Endothelial cell (in vitro differentiated cells): ENCODE measurements at places on chromosomes 6 and 20. TPM values are rescaled to one million over a fixed set of nuclear protein-coding genes. Genes with fewer than 3 reads are reported as not detected.

The RNF146 gene
- 68.6 TPM for total RNA-seq

DNA sequence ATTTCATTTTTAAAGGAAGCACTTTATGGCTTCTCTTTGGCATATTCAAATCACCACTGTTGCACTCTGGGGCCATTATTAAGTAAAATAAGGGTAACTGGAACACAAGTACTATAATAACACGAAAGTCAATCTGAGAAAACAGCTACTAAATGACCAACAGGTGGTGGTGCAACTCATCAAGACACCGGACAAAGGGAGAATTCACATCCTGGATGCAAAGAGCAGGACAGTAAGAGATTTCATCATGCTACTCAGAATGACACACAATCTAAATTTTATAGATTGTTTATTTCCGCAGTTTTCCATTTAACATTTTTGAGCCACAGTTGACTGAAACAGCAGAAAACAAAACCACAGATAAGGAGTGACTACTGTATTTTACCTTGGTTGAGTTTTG lies 27.6 kb upstream of the LY86 start:
- peaks cover 4% of the 10 kb centered on the region for H3K27me3 ChIP-seq
- no peaks in the 10 kb centered on the region for H3K36me3 ChIP-seq
- H3K4me3 ChIP-seq, result no peak overlapping the region
- H3K27ac ChIP-seq, result no peak overlapping the region
- no peaks in the 10 kb centered on the region for H3K4me1 ChIP-seq

The ADNP gene
- 92.7 TPM for total RNA-seq

GRCh38 chr6:107658920-107659865 lies 164.9 kb downstream of the SCML4 start:
- H3K4me1 ChIP-seq, result peaks cover 11% of the 10 kb centered on the region
- no peak for DNase-seq
- H3K27ac ChIP-seq, result no peak overlapping the region
- peaks cover 6% of the 10 kb centered on the region for H3K27me3 ChIP-seq
- H3K4me3 ChIP-seq, result no peak overlapping the region
- no peaks in the 10 kb centered on the region for H3K36me3 ChIP-seq

- no peak overlapping the region for H3K27ac ChIP-seq
- peaks cover 23% of the 10 kb centered on the region for H3K4me1 ChIP-seq
- peaks cover 19% of the 10 kb centered on the region for H3K36me3 ChIP-seq
These were observed 867 bp downstream of the EBF4 start for GRCh38 chr20:2693286-2694007.

DNA sequence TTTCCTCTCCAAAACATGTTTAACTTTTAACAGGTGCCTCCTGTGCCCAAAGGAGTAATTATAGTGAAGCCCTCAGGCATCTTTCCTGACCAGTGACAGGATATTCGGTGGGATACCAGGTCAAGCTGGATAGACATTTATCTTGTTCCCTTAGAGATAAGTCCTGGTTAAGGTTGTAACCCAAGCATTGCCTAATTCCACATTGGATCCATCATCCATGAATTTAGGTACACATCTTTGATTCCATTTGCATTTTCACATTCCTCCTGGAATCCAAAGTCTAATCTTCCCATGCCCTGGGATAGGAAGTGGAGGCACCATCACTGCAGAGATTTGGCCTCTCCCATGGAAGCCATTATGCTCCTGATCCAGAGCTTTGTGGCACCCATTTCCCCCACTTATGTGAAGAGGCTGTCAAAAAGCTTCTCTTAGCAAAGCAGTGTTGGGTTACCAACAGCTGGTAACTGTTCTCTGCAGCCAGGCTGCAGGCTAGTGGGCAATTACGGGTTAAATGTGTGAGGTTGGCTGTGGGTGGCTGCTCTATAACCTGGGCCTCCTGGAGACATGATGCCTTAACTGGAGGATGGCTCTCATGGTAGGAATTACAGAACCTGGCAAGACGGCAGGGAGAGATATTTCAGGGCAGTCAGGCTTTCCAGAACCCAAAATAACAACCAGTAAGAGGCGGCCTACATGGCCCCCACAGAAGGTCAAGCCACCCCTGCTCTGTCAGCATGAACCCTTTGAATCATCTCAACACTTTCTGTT lies 96.9 kb upstream of the VGLL2 start:
- no peaks in the 10 kb centered on the region for H3K36me3 ChIP-seq
- DNase-seq, result no peak
- no peaks in the 10 kb centered on the region for H3K27me3 ChIP-seq

- H3K27me3 ChIP-seq, result peaks cover 2% of the 10 kb centered on the region
- H3K4me1 ChIP-seq, result peaks cover 16% of the 10 kb centered on the region
- H3K4me3 ChIP-seq, result no peak overlapping the region
- DNase-seq, result no peak
- H3K36me3 ChIP-seq, result no peaks in the 10 kb centered on the region
These were observed 128.8 kb downstream of the SOBP start for GRCh38 chr6:107618672-107619071.

GRCh38 chr20:60104993-60105803 lies 147.0 kb downstream of the CDH26 start:
- H3K4me1 ChIP-seq, result peaks cover 7% of the 10 kb centered on the region

- H3K27ac ChIP-seq, result no peak overlapping the region
- H3K4me1 ChIP-seq, result no peaks in the 10 kb centered on the region
- H3K4me3 ChIP-seq, result no peak overlapping the region
These were observed 40.4 kb upstream of the SYNJ2 start for GRCh38 chr6:157941101-157941863.

- H3K27ac ChIP-seq, result no peak overlapping the region
- peaks cover 1% of the 10 kb centered on the region for H3K27me3 ChIP-seq
- peaks cover 12% of the 10 kb centered on the region for H3K36me3 ChIP-seq
These were observed 74.0 kb downstream of the AGPAT4 start for GRCh38 chr6:161199850-161200249.

The TRDN gene
- 9.1 TPM for total RNA-seq

GRCh38 chr20:31560094-31560745 lies 44.9 kb upstream of the ID1 start:
- H3K36me3 ChIP-seq, result peaks cover 28% of the 10 kb centered on the region
- DNase-seq, result peak; percentile 78
- peak overlapping the region; percentile 64 for H3K27ac ChIP-seq

The CDSN gene
- not detected for total RNA-seq

The FAM217A gene
- total RNA-seq, result not detected

DNA sequence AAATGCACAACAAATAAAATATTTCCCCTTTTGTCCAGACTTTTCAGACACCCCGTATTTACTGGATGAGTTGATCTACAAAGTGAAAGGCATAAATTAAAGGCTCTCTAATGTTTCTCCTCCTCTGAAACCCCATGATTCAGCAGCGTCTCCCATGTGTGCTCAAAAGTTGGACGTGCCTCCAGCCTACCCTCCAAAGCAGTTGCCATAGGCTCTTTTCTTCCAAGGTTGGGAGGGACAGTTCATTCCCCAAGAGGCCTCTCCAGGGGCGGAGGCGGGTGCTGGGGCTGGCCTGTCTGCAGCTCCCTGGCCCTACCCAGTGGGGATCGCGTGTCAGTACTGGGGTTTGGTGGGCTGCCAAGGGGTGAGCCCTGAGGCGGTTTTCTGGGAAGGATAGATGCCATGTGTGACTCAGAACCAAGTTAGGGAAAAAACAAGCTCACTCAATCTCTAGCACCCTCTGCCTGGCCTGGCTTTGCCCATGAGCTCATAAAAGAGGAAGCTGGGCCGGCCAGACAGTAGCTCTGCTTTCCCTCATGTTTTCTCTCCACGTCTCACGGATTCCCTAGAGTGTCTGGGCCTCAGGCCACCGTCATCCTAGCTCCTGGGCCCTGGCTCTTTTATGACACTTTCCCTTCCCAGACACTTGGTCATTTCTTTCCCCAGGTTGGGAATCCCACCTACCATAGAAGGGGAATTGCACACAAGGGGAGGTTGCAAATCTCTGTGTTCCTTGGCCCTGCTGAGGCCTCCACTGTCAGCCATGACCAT lies 8.0 kb upstream of the IER3 start:
- no peak overlapping the region for H3K4me3 ChIP-seq
- no peak overlapping the region for H3K27ac ChIP-seq
- H3K36me3 ChIP-seq, result no peaks in the 10 kb centered on the region
- peaks cover 18% of the 10 kb centered on the region for H3K4me1 ChIP-seq
- no peak for DNase-seq

GRCh38 chr6:18327626-18328025 lies 59.5 kb upstream of the RNF144B start:
- H3K4me1 ChIP-seq, result peaks cover 8% of the 10 kb centered on the region
- no peak overlapping the region for H3K4me3 ChIP-seq
- peaks cover 4% of the 10 kb centered on the region for H3K27me3 ChIP-seq
- no peak for DNase-seq

The RPS21 gene
- 1,710 TPM for total RNA-seq

The FBXL4 gene
- 15.3 TPM for total RNA-seq

DNA sequence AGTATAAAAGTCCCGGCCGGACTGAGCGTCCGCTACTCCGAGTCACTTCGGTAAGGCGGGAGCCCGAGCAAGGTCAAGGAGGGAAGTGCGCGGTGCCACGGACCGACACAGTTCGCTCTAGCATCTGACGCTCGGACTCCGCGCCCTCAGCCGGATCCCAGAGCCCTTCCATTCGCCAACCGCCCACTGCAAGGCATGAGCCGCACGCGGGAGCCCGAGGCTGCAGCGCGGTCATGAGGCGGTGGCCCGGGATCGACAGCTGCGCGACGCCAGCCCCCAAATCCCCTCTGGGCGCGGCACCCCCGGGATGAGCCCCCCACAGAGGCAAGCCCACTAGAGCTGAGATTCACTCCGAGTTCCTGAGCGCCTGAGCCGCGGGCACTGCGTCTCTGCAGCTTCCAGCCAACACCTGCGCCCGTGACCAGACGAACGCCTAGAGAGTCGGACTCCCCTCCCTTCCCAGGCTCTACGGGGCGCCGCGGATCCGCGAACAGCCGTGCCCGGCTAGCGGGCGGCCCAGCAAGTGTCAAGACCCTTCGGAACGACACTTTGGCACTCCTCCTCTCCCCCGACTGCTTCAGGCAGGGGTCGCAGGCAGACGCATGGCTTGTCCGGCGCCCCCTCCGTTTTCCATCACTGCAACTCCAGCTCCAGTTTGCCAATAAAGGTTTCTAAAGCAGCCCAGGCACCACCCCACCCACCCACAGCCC lies 725 bp upstream of the ISM1 start:
- peak; percentile 67 for DNase-seq
- peaks cover 12% of the 10 kb centered on the region for H3K27me3 ChIP-seq
- no peaks in the 10 kb centered on the region for H3K36me3 ChIP-seq
- H3K4me3 ChIP-seq, result peak overlapping the region; percentile 93
- H3K27ac ChIP-seq, result no peak overlapping the region
- H3K4me1 ChIP-seq, result peaks cover 20% of the 10 kb centered on the region

The KIFC1 gene
- 19.0 TPM for total RNA-seq

DNA sequence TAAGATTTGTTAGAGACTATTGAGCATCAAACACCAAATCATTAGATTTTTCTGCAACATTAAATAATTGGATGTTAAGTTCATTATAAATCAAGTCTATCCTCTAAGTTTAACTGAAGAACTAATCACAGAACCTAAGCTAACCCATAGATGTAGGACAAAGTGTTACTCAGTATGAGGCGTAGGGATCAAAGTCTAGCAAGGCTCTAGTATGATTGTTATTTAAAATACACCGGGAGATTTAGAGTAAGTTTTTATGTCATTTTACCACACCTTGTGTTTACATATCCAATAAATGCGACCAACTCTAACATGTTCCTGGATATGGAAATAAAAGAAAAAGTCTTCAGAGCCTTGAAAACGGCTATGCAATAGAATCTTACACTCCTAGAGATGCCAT lies 2.6 kb downstream of the ADGB start:
- H3K27ac ChIP-seq, result no peak overlapping the region
- no peak for DNase-seq
- no peaks in the 10 kb centered on the region for H3K36me3 ChIP-seq
- H3K27me3 ChIP-seq, result peaks cover 3% of the 10 kb centered on the region

The ARMC2 gene
- total RNA-seq, result 6.3 TPM

- no peak overlapping the region for H3K4me3 ChIP-seq
- H3K27me3 ChIP-seq, result no peaks in the 10 kb centered on the region
- H3K4me1 ChIP-seq, result no peaks in the 10 kb centered on the region
- no peak for DNase-seq
These were observed 521.7 kb downstream of the EPM2A start for GRCh38 chr6:145213614-145214013.

- no peak overlapping the region for H3K4me3 ChIP-seq
- peak overlapping the region; percentile 94 for H3K27ac ChIP-seq
- H3K36me3 ChIP-seq, result no peaks in the 10 kb centered on the region
- no peaks in the 10 kb centered on the region for H3K27me3 ChIP-seq
- H3K4me1 ChIP-seq, result peaks cover 40% of the 10 kb centered on the region
- peak; percentile 14 for DNase-seq
These were observed 121.2 kb downstream of the PXDC1 start for GRCh38 chr6:3630258-3630835.

DNA sequence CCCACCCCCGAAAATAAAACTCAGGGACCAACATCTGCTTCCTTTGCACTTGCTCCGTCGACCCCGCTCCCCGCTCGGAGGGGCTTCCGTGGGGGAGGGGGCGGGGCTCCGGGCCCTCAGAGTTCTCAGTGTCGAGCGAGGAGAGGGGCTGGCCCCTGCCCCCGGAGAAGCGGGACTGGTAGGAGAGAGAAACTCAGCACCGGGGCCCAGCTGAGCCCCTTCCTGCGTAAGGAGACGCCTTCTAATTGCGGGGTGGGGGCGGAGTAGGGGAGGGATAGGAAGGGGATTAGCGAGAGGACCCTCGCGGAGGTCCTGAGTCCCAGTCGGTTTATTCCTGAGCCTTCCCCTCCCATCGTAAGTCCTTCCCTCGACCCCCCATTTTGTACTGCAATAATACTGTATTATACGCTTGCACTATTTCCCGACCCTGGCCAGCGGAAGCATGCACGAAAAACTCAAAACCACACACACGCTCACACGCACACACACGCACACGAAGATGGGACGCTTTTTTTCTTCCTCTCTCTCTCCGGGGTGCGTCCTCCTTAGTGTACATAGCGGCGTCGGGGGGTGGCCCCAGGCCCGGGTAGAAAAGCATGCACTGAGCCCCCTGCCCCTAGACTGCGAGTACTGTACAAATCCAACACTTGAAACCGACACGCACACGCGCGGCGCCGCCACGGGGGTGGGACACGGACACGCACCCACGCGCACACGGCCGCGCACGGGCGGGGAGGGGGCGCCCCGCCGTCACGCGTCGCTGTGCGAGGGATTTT lies 22.1 kb upstream of the SLC22A7 start:
- DNase-seq, result no peak
- no peak overlapping the region for H3K27ac ChIP-seq
- H3K4me1 ChIP-seq, result peaks cover 10% of the 10 kb centered on the region
- H3K4me3 ChIP-seq, result peak overlapping the region; percentile 48
- peaks cover 17% of the 10 kb centered on the region for H3K27me3 ChIP-seq

DNA sequence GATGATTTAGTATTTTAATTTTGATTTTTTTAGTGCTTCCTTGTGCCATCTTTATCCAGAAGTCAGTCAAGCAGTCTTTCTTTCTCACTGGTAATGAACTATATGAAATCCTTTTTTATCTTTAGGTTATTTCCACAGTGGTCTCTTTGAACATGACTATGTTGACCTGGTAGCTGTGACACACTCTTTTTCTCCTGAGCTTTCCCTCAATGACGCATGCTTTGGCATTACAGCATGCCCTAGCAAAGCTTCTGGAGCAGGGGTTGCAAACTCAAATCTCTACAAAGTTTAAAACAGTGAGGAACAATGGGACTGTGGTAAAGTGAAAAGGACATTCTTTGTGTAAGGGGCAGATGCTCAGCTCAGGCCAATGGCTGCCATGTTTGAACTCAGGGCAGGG lies 4.5 kb upstream of the PLAGL1 start:
- peaks cover 4% of the 10 kb centered on the region for H3K4me1 ChIP-seq
- no peaks in the 10 kb centered on the region for H3K36me3 ChIP-seq
- H3K27ac ChIP-seq, result no peak overlapping the region
- H3K27me3 ChIP-seq, result peaks cover 7% of the 10 kb centered on the region
- H3K4me3 ChIP-seq, result no peak overlapping the region
